ENCODE measurements at places on chromosomes 3 and 15. TPM values are rescaled to one million over a fixed set of nuclear protein-coding genes. Genes with fewer than 3 reads are reported as not detected.

Gene CLDN1
- 0.59 TPM for total RNA-seq

DNA sequence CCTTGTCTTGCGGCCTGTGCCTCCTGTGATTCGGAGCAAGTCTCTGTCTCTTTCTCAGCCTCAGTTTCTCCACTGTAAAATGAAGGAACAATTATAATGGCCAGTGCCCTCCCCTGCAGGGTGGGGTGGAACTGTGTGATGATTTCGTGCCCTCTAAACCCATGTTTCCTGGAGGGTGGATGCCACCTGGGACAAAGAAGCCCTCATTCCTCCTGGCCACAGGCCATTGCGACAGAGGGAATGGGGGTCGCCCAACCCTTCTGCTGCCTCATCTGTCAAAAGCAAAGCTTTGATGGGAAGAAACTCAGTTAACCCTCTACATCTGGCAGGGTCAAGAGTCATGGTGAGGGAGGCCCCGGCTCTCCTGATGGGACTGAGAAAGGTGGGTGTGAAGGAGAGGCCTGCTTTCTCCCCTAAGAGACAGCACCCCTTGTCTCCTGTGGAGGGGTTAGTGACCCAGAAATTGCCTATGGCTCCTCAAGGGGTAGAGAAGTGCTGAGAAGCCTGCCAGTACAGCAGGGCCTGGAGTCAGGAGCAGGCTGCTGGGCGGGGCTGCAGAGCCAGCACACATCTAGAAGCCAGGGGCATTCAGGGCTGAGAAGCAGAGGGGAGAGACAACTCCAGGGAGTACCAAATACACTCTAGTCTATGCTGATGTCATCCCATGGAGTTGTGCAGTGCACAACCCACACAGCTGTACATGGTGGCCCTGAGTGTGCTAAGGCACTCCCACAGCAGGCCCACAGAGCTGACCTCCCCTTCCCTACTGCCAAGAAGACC, 61.0 kb downstream of the PLXNA1 start:
- no peak for DNase-seq

DNA sequence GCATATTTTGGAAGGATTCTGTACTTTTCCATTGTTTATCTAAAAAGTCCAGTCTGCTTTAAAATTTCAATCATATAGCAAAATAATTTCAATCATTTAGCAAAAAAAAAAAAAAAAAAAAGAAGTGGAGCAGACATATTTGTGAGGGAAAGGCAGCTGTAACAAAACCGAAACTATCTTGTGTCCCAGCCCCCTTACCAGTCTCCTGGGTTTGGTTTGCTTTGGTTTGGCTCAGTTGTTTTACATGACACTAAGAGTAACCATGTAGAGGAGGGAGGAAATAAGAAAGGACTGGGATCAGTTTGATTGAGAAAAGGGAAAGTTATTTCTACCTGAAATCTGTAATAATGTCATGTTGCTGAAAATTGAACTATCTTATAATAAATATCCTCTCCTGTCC, 158.8 kb upstream of the GADL1 start:
- peak; percentile 59 for DNase-seq

DNA sequence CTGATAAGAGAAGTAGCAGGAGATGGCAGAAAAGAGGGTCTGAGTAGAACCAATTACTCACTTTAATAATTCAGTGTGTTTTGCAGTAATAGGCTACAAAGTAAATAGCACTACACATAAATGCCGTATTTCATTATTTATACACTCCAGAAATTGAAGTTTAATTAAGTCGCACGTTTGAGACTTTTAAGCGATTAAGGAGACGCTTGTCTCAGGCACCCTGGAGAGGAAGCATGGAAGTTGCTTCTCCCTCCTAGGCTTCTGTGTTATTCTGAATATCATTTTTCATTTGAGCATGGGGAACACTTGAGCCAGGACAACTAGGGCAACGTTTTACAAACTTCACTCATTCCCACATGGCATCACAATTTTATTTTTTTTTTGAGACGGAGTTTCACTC, 12.2 kb downstream of the GXYLT2 start:
- DNase-seq, result no peak

DNA sequence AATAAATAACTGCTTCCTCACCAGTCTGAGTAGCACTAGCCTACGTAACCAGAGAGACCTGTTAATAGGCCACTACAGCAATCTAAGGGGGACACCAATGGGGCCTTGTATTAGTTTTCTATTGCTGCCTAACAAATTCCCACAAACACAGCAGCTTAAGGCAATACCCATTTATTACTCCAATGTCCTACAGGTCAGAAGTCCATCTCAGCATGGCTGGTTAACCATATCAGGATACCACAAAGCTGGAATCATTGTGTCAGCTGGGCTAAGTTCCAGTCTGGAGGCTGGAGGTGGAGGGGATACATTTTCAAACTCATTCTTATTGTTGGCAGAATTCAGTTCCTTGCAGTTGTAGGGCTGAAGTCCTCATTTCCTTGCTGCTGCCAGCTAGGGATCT, 331.9 kb downstream of the ULK4 start:
- no peak for DNase-seq

All from RPMI7951 (cell line).